NCI-H146 (cell line): ENCODE measurements at places on chromosomes 12 and 14.

DNA sequence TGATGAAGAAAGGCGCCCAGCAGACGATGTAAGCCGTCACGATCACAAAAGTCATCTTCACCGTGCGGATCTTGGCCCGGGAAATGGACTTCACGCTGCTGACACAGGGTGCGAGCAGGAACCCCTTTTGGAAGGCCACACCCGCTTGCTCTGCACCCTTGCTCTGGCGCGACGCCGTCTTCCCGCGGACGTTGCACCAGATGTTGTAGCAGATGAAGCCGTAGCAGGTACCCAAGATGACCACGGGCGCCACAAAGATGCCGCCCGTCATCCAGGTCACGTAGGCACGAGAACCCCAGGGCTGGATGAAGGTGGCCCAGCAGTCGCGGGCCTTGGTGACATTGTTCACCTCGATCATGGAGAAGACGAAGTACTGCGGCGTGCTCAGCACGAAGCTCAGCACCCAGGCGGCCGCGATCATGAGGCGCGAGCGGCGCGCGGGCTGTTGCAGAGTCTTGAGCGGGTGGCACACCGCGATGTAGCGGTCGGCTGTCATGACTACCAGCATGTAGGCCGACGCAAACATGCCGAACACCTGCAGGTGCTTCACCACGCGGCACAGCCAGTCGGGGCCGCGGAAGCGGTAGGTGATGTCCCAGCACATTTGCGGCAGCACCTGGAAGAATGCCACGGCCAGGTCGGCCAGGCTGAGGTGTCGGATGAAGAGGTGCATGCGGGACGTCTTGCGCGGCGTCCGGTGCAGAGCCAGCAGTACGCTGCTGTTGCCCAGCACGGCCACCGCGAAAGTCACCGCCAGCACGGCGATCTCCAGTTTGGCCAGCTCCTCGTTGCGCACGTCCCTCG is 890 bp downstream of the AVPR1A start:
- DNase-seq = no peak

DNA sequence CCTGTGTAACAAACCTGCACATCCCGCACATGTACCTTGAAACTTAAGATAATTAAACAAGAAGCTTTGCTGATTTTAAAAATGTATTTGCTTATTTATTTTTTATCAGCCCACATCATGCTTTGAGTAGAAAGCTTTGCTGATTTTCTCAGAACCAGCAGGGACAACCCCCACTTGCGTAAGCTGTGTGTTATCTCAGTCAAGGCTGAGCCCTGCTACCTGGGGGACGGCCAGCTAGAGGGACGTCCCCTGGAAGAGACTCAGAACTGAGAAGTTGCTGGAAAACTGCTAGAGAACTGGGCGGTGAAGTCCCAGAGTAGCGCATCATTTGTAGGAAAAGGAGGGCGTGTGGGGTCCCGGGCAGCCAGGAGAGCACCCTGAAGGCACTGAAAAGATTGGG is 4.1 kb upstream of the PLEK2 start:
- no peak for DNase-seq

GRCh38 chr14:95408731-95409476 is 89.2 kb upstream of the CLMN start:
- no peak for DNase-seq

DNA sequence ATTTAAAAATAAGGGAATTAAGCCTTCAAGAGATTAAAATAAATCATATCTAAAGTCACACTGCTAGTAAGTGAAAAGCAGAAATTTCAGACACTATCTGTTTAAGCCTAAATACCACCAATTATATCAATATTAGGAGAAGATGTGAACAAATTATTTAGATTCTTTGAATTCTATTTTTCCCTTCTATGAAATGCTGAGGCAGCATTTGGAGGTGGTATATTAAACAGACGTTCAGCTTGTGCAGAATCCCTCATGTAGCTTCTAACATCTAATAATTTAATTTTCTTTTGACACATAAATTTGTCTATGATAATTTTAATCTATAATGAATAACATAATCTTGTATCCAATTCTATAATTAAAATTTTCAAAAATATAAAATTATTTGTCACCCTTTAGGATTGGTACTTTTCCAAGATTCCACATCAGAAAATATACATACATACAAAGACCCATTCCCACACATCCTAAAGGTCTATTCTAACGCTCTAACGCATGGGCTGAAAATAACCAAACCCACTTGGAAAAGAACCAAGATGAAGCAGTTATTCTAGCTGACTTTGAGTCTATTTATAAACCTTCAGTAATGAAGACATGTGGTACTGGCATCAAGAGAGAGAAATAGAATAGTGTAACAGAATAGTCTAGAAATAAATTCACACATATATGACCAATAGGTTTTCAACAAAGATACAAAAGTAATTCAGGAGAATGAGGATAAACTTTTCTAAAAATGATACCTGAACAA is 751.8 kb downstream of the GALC start:
- DNase-seq = no peak

DNA sequence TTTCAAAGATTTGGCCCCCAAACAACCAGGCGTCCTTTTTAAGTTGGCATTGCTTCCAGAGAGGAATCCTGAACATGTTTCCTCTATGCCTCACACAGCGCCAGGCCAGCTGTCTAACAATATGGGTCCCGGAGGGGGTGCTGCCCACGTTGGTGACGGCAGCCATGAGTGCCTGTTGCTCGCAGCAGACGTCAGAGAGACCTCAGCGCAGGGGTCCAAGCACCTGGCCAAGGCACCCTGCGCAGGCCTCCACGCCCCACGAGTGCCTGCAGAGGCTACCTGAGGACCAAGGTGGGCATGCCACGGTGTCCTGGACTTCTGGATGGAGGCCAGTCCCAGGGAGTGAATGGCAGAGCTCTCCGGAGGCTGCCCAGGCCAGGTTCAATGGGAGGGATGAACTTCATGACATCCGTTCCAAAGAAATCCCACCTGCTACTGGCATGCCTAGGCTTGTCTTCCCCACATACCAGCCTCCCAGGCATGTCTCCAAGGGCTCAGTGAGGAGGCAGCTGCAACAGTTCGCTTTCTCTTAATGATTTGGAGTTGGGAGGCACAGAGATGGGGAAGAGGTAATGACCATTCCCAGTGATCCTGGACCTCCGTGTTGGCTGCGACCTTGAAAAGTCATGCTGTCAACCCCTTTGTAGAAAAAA is 11.6 kb upstream of the FOXN3 start:
- peak; percentile 92 for DNase-seq

DNA sequence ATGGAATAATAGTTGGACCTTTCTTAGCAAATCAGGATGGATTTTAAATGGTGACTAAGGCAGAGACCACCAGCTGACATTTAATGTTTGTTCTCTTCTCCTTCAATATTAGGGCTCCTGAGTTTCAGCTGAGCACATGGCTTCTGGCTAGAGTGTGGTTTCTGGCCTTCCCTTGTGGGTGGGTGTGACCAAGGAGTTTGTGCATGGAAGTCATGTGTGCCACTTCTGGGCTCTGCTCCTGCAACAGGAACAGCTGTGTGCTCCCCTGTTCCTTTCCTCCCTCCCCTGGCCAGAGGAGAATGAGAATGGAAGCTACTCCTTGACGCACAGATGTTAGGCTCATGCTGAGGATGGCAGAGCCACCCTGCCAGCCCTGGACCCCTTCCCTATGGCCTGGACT is 44.2 kb downstream of the CCDC175 start:
- DNase-seq = no peak

GRCh38 chr12:68198507-68199086 is 27.0 kb downstream of the IL26 start:
- no peak for DNase-seq

- DNase-seq = no peak
Measured at GRCh38 chr12:110606253-110606611, 7.7 kb upstream of the TCTN1 start.

DNA sequence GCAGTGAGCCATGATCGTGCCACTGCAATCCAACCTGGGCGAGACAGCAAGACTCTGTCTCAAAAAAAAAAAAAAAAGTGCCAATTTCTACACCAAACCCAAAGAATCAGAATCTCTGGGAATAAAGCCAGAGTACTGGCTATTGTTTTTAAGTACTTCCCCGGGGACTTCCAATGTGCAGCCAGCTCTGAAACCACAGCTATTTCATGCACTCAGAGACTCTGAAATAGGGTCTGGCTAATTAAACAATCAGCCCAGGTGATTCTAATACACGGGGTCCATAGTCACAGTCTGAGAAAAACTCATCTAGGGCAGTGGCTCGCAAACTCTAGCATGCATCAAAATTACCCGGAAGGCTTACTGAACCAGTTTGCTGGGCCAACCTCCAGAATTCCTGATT is 56.3 kb downstream of the SIX6 start:
- no peak for DNase-seq

DNA sequence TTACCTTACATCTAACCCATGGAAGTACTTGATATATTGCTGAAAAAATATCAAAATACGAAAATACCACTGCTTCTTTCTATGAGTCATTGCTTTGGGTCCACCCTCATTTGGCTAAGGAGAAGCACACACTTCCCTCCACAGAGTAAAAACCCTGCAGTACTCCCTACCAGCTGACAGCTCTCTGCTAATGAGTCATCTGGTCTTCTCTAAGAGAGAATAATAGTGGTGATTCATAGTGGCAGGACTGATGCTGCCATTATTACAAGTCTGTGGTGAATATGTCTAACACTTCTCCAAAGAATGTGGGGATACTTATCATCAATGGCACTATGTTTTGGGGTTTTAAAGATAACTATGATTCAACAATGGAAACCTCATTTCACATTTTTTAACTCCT is 90.7 kb downstream of the PPFIA2 start:
- no peak for DNase-seq
